ENCODE measurements at places on chromosomes 3 and 15. TPM values are rescaled to one million over a fixed set of nuclear protein-coding genes. Genes with fewer than 3 reads are reported as not detected.

Gene NOX5
- total RNA-seq = 0.09 TPM

Gene CLDN18
- not detected for total RNA-seq

DNA sequence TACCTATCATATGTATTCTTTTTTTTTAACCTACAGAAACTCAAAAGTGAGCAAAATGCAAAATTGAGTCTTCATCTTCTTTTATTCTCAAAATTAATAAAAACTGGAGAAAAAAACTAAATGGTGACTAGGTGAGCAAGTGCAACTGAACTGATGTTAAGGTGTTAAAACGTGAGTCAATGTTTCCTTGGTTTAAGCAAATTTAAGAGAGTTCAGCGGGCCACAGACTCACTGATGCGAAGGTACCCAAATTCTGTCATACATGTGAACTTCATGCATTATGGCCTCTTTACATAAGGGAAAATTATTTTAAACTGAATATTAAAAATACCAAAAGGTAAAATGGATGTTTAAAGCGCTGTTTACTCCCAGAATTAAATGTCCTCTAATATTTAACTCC, 206.6 kb downstream of the FOXP1 start:
- DNase-seq = no peak

- DNase-seq = no peak
Measured at GRCh38 chr15:60382773-60383674, 14.8 kb downstream of the ANXA2 start.

- DNase-seq = no peak
Measured at GRCh38 chr15:28914483-28915023, 28.8 kb downstream of the APBA2 start.

GRCh38 chr15:64720188-64720587, 55.2 kb downstream of the RBPMS2 start:
- DNase-seq = no peak

- DNase-seq = no peak
Measured at GRCh38 chr3:9064251-9064650, 101.0 kb upstream of the RAD18 start.
